Retinal pigment epithelial cell (primary cell): ENCODE measurements at places on chromosomes 6 and 20.

GRCh38 chr6:38499529-38500096 lies 140.1 kb downstream of the BTBD9 start:
- no peak for DNase-seq

DNA sequence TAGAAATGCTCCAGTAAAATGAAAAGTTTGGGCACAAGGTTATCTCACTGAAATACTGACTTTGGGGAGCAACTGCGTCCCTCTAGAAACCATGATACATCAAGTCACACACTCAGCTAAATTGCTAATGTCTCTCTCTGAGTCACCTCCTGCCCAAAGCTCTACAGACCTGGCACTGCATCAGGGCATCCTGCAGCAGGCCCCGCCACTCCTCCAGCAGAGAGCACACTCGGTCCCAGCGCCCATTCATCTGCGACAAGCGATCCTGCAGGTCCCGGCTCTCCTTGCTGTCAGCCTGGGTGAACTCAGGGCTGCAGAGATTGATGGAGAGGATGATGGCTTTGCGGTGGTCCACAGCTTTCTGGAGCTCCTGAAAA lies 329.0 kb downstream of the ESR1 start:
- DNase-seq, result no peak

DNA sequence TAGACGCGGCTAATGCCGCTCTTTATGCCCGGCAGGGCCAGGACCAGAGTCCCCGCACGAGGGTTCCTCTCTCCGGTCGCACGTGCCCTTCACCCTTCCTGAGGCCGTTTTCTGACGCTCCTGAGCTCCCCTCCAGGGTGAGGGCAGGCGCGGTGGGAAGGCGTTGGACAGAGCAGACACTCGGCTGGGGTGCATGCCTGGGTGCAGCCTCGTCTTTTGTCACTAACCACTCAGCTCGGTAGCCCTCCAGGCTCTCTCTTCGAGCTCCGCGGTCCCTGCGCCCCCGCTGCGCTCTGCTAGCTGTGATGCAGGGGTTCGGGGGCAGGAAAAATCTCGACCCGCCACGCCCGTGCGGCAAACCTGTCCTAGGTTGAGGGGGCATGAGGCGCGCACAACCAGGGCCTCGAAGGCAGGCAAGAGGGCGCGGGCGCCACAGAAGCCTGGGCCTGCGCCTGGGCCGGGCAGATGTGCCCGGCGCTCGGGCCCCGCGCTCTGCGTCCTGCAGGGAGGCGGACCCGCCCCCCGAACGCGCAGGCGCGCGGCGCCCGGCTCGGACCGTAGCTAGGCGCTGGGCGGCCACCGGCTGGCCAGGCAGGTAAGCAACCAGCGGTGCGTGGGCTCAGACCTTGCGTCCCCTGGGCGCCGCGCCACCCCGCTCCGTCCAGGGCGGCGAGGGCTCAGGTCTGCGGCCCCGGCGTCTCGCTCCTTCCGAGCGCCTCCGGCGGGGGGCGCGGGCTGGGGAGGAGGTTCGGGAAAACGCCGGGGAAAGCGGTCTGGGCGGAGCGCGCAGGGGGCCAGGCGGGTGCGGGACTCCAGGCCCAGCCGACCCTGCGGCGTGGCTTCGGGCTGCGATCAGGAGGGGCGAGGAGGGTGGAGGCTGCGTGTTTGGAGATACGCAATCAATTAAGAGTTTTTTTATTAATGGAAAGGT lies at the start of gene L3MBTL1:
TSS of gene L3MBTL1 (plus strand) at position 548 of the 931 bp plus-strand sequence. CDS start 5,807 bp downstream, outside the sequence.
- DNase-seq, result no peak

DNA sequence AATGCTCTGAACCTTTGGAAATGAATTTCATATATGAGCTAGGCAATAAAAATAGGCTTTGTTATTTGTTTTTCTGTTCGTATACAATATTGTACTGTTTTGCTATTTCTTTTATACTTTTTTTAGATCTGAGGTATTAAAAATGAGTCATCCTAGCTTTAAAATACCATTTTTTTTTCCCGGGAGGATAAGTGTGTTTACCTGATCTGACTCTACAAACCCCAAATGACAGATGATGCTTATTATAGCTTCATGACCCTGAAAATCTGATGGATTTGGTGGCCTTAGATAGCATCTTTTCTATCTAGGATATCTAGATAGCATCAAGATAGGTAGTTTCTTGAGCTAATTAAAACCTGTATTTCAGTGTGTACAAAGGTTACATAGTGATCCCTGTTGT lies 206.4 kb downstream of the DTNBP1 start:
- no peak for DNase-seq

- no peak for DNase-seq
These were observed 797 bp downstream of the SMIM13 start for GRCh38 chr6:11094411-11094851.

DNA sequence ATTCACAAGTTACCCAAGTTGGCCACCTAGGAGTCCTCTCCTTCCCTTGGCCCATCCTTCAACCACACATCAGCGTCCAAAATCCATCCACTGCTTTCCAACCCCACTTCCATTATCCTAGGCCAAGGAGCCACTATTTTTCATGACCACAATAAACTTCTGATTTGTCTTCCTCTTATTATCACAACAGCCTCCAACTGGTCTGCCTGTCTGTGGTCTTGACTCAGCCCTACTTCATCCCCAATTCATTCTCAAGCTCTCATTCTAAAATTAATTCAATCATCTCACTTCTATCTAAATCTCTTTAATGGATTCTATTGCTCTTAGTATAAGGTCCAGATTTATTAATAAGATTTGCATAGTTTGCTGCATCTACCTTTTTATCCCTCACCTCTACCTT lies 189.0 kb upstream of the PRDM1 start:
- DNase-seq, result no peak

DNA sequence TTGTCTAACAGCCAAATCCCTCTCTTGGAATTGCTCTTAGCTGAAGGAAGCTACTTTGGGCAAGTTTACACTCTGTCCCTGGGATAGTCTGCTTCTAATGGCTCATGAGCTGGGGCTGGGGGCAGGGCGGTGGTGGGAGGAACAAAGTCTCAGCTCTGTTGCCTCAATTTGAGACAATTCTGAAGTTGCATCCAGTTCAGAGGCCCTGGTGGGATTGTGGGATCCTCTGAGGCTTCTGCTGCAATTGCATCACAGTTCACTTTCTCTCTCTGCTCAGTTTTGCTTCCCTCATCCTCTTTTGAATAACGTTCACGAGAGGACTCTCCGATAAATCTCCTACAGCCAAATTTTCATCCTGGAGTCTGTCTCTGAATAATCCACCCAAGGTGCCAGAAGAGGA lies 440.6 kb upstream of the SLC35B3 start:
- no peak for DNase-seq

DNA sequence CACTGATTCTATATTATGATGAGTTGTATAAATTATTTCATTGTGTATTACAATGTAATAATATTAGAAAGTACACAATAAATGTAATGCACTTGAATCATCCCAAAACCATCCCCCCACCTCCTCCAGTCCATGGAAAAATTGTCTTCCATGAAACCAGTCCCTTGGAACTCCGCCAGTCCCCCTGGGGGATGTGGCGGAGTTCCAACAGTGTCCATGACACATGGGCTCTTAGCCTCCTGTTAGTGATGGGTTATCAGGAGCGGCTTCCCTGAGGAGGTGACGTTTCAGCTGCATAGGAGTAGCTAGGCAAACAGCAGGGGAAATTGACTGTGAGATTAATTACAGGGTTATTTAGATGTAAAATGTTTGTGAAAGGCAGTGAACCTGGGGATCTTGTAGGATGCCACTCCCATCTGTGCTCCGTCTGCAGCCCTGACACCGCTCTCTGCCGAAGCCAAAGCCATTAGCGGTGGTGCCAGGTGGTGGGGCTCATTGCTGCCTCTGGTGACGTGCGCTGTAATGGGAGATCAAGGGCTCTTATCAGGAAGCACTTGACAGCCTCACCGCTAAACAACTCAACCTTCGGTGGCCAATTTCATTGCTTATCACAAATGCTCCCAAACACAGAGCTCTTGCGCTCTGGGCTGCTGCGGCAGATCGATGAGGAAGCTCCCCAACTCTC lies 81.6 kb upstream of the MC3R start:
- DNase-seq, result no peak

- DNase-seq, result no peak
These were observed 86.7 kb upstream of the BACH2 start for GRCh38 chr6:90383196-90383822.

DNA sequence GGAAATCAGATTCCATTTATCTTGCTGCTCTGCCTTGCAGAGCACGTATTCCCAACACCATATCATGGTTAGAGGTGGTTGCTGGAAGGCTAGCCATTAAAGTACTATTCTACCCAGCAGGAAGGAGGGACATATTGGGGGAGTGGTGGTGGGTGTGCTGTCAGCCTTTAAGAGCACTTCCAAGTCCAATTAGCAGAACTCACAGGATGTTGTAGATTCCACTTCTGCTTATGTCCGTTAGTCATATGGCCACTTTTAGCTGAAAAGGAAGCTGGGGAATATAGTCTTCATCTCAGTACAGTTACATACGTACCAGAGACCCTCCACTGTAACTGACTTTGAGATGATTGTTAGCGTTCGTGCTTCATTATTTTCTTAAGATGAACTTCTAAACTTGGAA lies 94.4 kb downstream of the SAMD3 start:
- DNase-seq, result no peak

- no peak for DNase-seq
These were observed 224.3 kb downstream of the MAFB start for GRCh38 chr20:40464731-40465208.

GRCh38 chr6:154298297-154298696 lies 58.3 kb downstream of the IPCEF1 start:
- peak; percentile 62 for DNase-seq

DNA sequence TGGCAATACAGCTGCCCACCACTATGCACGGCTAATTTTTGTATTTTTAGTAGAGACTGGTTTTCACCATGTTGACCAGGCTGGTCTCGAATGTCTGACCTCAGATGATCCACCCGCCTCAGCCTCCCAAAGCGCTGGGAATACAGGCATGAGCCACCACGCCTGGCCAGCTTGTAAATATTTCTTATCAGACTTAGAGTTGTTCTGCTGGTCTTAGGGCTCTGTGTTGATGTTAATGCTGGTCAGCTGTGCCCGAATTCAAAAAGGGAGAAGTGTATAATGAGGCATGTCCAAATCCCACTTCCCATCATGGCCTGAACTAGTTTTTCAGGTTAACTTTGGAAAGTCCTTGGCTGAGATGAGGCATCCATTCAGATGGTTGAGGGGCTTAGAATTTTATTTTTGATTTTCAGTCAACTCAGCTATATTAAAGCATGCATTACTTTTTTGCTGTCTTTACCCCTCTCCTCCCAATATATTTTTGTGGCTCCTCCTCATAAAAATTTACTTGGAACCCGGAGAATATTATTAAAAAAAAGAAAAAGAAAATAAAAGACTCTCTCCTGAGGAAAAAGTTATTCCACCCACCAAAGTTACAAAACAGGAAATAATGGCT lies 47.7 kb downstream of the ADAT2 start:
- no peak for DNase-seq

DNA sequence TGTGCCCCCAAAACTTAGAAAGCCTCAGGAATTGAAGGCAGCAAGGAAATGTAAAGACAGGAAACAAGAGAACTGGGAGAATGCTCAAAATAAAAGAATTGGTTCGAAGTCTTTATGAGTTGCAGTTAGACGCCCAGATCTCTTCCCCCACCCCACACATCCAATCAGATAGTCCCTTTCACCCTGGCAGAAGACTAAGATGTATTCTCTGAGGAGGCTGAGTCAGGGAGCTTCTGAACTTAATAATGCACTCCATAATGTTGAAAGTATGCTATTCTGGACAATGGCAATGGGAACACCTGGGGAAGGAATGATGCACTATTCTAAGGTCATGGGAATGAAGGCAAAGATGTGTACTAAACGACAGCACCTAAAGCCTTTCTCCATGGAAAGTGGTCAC lies 173.6 kb downstream of the MTFR2 start:
- no peak for DNase-seq

- no peak for DNase-seq
These were observed 653 bp downstream of the FRMD1 start for GRCh38 chr6:168078175-168078942.

DNA sequence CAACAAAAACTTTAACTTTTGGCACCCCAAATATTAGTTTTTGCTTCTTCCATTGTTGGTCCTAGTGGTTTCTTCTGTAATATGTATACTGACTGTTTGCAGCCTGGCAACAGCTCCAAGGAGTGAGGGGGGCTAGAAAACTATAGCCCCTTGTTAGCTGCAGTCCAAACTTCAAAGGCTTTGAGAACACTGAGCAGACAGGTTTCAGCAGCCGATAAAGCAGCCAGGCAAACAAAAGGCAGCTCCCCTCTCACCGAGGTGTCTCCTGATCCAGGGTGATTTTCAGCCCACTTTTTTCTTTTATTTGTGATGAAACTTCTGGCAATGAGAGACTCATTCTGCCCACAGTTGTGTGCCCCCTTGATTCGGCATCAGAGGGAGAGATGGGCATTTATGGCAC lies 80.7 kb downstream of the OLIG3 start:
- no peak for DNase-seq

DNA sequence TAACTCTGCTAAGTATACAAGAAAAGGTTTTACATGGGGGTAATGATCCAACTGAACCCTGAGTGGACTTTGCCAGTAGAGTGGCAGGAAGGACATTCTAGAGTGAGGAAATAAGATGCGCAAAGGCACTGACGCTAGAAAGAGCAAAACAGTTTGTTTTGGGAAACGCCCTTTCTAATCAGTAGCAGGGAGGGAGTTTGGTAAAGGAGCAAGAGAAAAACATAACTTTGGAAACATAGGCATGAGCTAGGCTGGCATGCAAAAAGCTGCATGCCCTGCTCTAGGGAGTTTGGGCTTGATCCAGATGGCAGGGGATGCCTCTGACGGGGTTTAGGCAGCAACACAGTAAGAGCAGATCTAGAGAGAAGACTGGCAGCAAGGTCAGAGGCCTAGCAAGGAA lies 135.2 kb downstream of the DST start:
- DNase-seq, result no peak

DNA sequence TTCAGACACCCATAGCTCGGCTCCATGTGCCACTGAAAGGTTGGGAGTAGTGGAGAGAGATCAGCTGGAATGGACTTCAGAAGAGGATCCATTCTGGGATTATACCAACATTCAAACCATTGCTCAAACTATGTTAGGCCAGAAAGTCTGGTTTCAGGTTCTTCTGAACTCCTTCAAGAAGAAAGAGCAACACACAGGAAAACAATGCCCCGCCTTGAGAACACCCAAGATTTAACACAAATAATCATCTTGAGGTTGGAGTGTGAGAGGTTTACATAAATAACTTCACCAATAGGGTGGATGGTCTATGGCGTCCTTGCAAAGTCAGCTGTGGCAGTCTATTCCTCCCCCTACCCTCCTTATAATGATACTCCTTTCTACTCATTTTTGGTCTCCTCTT lies 211.6 kb upstream of the SUPT3H start:
- no peak for DNase-seq

DNA sequence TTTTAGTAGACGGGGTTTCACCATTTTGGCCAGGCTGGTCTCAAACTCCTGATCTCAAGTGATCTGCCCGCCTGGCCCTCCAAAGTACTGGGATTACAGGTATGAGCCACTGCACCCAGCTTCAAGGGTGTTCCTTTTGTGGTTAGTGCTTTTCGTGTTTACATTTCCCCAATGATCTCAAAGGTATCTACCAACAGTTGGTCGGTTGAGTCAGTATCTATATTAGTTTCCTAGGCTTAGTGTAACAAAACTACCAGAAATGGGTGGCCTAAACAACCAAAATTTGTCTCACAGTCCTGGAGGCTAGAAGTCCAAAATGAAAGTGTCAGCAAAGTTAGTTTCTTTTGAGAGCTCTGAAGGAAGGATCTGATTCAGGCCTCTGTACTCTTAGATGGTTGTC lies 30.1 kb downstream of the CASP8AP2 start:
- DNase-seq, result no peak

GRCh38 chr6:153662982-153663381 lies 376.1 kb upstream of the OPRM1 start:
- no peak for DNase-seq

- no peak for DNase-seq
These were observed 15.9 kb downstream of the ADRM1 start for GRCh38 chr20:62318400-62319345.

GRCh38 chr6:26358511-26358981 lies 6.5 kb upstream of the BTN3A2 start:
- DNase-seq, result no peak
